ENCODE measurements at places on chromosomes 12 and 14.

DNA sequence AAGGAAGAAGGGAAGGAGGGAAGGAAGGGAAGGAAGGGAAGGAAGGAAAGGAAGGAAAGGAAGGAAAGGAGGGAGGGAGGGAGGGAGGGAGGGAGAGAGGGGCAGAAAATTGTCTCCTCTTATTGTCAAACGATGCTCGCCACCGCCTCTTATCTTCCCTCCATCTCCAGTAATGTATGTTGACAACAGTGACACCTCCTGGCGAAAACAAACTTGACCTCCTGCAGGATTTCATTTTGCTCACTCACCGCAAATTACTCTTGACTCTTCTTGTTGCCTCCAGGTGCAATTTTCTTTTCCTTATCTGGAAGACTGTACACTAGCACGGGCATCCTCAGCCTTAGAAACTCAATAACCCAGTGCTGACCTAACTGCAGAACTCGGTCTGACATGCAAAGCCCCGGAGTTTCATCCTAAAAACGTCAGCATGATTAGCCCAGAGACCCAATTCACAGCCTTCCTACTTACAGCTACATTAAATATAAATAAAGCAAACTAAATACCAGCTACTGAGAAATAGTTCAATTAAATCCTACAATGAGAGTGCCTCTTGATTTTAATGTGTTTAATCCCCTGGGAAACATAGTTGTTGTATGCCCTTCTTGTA, 512.4 kb upstream of the TMPO start:
- DNase-seq = peak; percentile 53

DNA sequence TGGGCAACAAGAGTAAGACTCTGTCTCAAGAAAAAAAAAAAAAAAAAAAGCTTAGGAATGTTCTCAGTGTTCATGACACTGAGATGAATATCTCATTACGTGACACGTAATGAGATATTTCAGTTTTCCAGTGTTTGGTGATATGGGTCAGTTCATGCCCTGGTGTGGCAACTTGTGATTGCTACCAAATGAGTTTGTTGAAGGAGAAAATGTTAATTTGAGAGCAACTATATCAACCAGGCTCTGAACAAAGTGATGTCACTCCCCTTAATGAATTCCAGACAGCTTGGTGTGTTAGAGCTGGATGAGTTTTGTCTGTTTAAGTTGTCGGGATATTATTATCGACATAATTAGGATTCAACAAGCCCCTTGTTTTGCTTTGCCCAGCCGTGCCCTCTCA, 211.7 kb downstream of the DPF3 start:
- no peak for DNase-seq

DNA sequence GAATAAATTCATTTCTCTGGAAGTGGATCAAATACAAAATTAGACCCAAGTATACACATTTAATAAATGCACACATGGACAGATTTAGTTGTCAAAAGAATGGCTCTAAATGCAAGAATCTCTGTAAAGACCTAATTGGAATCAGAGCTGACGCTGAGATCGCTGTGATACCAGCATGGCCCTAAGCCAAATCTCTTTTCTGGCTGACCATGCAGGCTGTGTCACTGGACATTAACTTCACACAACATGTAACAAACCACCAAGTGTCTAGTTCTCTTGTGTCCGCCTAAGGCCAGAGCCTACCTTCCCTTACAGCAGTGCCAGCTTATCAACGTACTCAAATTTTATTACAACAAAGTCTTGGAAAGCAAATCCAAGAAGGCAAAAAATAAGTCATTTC, 127.5 kb downstream of the MED13L start:
- no peak for DNase-seq

DNA sequence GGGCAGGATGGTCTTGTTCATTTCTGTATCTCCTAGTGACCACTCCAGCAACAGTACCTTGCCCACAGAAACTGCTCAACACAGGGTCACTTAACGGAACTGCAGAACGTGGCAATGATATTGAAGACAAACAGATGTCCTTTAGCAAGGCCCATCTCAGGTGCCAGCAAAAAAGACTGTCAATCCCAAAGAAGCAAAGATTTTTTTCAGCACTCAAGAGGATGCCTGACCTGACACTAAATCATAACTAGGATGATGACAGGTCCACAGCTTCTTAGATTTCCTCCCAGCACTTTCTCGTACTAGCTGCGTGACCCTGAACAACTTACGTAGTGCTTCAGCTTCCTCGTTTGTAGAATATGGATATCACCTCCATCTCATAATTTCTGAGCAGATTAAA, 39.4 kb downstream of the ATP2B1 start:
- no peak for DNase-seq

- DNase-seq = no peak
These were observed 9.4 kb downstream of the RNF41 start for GRCh38 chr12:56212361-56212760.

- DNase-seq = no peak
These were observed 277.9 kb upstream of the FLRT2 start for GRCh38 chr14:85252011-85252410.

GRCh38 chr14:54085841-54086240, 129.2 kb upstream of the BMP4 start:
- DNase-seq = no peak

DNA sequence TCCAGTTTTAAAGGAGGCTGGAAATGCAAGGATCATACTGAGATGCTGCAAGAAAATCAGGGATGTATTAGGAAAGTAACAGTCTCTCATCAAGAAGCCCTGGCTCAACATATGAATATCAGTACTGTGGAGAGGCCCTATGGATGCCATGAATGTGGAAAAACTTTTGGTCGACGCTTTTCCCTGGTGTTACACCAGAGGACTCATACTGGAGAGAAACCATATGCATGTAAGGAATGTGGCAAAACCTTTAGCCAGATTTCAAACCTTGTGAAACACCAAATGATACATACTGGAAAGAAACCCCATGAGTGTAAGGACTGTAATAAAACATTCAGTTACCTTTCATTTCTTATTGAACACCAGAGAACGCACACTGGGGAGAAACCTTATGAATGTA, 24.5 kb downstream of the ZNF891 start:
- no peak for DNase-seq

DNA sequence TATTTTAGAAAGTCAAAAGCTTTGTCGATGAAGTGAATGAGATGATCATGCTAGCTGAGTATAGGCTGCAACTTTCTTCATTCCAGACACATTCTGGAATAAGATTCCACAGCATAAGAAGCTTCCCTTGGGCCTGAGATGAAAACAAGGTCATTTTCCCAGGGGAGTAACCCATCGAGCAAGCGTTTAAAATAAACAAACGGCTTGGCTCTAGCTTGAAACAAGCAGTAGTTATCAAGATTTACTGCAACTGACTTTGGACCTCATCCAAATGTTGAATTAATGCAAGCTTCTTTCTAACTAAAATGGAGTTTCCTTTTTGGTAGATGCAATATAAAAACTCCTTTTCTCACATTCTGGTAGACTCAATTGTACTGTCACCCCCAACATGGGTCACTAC, 23.0 kb downstream of the KCNJ8 start:
- DNase-seq = no peak

DNA sequence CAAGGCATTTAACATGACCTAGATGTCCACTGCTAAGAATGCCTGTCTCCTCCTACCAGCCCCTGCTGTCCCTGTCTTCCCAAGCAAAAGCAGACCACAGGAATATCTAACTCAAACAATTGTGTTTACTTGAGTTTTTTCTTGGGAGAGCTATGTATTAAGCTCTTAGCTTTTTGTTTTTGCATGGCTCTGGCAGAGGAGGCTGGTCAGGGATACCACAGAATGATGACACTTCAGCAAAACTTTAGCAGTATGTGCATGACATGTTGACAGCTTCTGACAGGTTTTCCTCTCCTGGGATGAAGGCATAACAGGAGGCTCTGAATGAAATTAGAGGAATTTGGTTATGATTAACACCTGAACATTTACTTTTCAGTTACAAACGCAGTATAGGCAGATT, 6.9 kb downstream of the TMBIM6 start:
- no peak for DNase-seq

GRCh38 chr14:81256289-81256960, 35.7 kb upstream of the GTF2A1 start:
- no peak for DNase-seq

GRCh38 chr12:4939418-4940023, 29.8 kb downstream of the KCNA1 start:
- DNase-seq = no peak

- no peak for DNase-seq
These were observed 39.8 kb downstream of the DCAF4 start for GRCh38 chr14:72966038-72966437.

DNA sequence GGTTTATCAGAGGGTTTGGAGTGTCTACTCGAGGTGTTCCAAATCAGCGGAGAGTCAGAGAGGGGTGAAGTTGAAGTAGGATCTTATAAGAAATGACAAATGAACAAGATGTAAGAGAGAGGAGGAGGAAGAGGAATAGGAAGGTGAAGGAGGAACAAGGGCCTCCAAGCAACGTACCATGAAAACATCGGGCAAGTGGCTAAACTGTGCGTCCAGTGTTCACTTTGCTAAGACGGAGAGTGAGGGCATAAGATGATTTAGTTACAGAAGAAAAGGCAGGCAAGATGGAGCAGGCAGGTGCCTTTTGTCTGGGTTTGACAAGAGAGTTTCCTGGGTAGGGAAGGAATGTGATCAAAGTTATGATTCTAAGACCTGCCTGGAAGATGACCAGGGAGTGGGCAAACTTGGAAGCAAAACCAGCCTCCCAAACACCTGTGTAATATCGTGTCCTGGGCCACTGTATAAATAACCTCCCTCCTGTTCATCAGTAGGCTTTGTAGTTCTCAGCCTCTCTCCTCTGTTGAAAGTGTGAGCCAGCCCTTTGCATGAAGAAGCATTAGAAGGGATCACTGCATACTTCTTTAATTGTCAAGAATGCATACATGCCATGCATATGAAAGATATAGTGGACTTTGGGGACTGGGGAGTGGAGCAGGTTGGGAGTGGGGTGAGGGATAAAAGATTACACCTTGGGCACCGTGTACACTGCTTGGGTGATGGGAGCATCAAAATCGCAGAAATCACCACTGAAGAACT, 111.4 kb downstream of the ZFP36L1 start:
- no peak for DNase-seq

GRCh38 chr12:108194585-108194984, 65.5 kb downstream of the WSCD2 start:
- DNase-seq = no peak

DNA sequence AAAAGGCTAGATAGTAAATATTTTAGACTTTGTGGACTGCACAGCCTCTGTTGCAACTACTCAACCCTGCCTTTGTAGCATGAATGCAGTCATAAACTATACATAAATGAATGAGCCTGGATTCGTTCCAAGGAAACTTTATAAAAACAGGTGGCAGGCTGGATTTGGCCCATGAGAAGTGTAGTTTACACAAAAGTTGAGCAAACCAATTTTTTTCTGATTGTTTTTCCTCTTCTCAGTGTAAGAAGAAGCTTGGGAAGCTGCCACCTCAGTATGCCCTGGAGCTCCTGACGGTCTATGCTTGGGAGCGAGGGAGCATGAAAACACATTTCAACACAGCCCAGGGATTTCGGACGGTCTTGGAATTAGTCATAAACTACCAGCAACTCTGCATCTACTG, 9.5 kb downstream of the OAS1 start:
- DNase-seq = peak; percentile 49

GRCh38 chr14:33634631-33635030, 316.2 kb downstream of the EGLN3 start:
- DNase-seq = no peak

Data from body of pancreas (tissue), 4 donors.